ENCODE measurements at places on chromosomes 2 and 18. TPM values are rescaled to one million over a fixed set of nuclear protein-coding genes. Genes with fewer than 3 reads are reported as not detected.

- H3K4me3 ChIP-seq = no peak overlapping the region
- H3K36me3 ChIP-seq = no peaks in the 10 kb centered on the region
- no peak overlapping the region for H3K27ac ChIP-seq
- no peaks in the 10 kb centered on the region for H3K27me3 ChIP-seq
- peaks cover 26% of the 10 kb centered on the region for H3K4me1 ChIP-seq
- no peak for DNase-seq
Observed at GRCh38 chr2:53485021-53485728, 282.4 kb upstream of the CHAC2 start.

Gene CYP27A1
- 37.8 TPM for total RNA-seq

Gene STK39
- 18.5 TPM for total RNA-seq

- H3K36me3 ChIP-seq = no peaks in the 10 kb centered on the region
- H3K27ac ChIP-seq = no peak overlapping the region
- H3K4me3 ChIP-seq = no peak overlapping the region
- no peaks in the 10 kb centered on the region for H3K27me3 ChIP-seq
Observed at GRCh38 chr2:30862054-30862651, 54.9 kb upstream of the CAPN13 start.

- H3K27me3 ChIP-seq = no peaks in the 10 kb centered on the region
- H3K27ac ChIP-seq = no peak overlapping the region
- no peaks in the 10 kb centered on the region for H3K36me3 ChIP-seq
- H3K4me1 ChIP-seq = peaks cover 2% of the 10 kb centered on the region
Observed at GRCh38 chr2:39782591-39782990, 3.5 kb upstream of the THUMPD2 start.

Gene FER1L5
- not detected for total RNA-seq

DNA sequence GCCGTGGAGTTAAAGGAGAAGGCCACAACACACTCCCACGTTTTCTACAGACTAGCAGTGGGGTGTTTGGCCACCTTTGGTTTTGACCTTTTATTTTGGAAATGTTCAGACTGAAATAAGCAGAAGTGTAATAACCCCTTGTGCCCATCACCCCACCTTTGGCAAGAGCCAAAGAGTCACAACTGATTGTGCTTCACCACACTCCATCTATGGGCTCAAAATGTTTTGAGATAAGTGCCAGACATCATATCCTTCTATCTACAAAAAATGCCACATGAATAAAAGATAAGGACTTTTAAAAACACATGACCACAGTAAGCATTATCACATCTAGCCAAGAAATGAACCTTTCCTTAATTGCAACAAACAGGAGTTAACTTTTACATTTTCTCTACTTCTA lies 9.9 kb upstream of the GPR35 start:
- no peaks in the 10 kb centered on the region for H3K27me3 ChIP-seq
- H3K4me3 ChIP-seq = no peak overlapping the region
- no peak for DNase-seq
- no peaks in the 10 kb centered on the region for H3K36me3 ChIP-seq
- H3K27ac ChIP-seq = no peak overlapping the region
- no peaks in the 10 kb centered on the region for H3K4me1 ChIP-seq
